ENCODE measurements at places on chromosomes 2 and 18.

- no peak for DNase-seq
Observed at GRCh38 chr2:106581755-106582147, 94.6 kb downstream of the CD8B2 start.

- DNase-seq, result no peak
Observed at GRCh38 chr2:155062250-155062921, 363.9 kb downstream of the KCNJ3 start.

GRCh38 chr2:12506846-12507245 lies 209.9 kb upstream of the TRIB2 start:
- no peak for DNase-seq

DNA sequence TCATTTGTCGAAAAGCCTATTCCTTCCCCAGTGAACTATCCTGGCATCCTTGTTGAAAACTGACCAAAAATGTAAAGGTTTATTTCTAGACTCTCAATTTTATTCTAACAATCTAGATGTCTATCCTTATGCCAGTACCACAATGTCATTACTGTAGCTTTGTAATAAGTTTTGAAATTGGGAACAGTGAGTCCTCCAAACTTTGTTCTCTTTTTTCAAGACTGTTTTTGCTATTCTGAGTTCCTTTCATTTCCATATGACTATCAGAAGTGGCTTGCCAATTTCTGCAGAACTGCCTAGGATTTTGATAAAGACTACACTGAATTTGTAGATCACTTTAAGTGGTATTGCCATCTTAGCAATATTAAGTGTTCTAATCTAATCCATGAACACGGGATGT lies 9.7 kb downstream of the STARD7 start:
- no peak for DNase-seq

- DNase-seq, result no peak
Observed at GRCh38 chr2:167404627-167405284, 516.5 kb downstream of the XIRP2 start.

DNA sequence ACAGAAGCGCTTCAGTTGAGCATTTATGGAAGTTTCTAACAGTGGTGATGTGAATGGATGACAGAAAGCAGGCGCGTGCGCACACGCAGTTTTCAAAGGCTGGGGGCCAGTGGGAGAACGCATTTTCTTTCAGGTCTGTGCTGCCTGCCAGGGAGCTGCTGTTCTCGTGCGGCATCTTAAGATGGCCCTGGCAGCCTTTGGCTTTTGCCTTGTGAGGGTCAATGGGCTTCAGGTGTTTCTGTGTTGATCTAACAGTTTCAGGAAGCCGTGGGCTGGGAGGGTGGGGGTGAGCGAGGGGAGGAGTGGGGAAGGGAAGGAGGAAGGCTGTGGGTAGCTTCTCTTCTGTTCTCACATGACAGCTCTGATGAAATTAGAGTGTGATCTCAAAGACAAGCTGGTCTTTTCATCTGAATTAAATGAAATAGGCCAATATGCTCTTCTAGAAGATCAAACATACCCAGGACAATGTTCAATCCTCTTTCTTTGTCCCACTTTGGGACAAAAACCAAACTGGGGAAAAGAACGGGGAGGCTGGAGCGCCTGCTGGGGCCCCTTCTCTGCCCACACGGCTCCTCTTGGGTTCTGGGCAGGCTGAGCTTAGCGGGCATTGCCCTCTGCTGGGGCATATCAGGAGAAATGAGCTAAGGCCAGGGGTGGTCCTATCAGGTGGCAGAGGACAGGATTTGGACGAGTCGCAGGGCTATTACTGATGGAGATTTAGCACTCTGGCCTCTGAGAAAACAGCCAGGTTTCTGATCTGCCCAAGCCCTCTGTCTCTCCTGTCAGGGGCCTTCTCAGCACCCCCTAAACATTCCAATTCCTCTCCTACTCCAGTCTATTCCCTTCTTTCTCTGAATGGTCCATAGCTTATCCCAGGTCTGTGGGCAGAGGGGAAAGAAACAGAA lies 126.2 kb upstream of the LGALSL start:
- peak; percentile 90 for DNase-seq

- DNase-seq, result no peak
Observed at GRCh38 chr2:217456016-217456415, 546.8 kb downstream of the TNS1 start.

DNA sequence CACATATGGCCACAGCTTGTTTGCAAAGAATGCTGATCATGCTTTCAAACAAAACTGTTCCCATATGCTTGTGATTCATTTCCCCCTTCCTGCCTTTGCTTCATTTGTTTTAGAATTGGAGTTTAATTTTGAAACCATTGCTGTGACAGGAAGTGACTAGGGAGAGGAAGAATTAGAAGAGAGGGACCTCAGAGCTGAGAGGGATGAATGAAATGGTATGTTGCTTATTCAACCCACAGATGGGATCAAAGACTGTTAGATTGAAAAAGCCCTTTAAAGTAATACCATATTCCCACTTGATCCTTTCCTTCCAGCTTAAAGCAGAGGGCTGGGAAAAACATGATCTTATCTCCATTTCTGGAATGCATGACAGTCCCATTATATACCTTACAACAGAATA lies 106.2 kb upstream of the RNF152 start:
- no peak for DNase-seq

DNA sequence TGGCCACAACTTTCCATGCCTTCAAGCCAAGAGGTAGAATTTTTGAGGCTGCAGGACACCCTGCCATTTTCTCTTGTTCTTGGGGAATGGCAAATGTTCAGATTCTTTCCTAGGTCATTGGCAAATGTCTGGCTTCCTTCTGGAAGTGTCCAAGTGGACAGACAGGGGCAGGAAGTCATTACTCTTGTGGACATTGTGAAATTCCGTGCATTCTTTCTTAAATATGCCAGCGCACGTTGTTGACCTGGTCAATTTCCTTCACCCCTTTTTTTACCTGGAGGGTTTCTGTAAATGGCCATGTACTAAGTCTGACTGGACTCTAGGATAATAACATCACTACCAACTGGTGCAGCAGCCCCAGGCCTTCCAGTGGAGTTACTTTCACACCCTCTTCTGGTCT lies 13.9 kb downstream of the ASB18 start:
- DNase-seq, result no peak

- DNase-seq, result no peak
Observed at GRCh38 chr18:48113691-48114090, 183.2 kb upstream of the SMAD2 start.

GRCh38 chr2:85669549-85669948 lies 1.6 kb upstream of the SFTPB start:
- DNase-seq, result no peak

GRCh38 chr2:192828175-192828574 lies 633.4 kb upstream of the TMEFF2 start:
- no peak for DNase-seq

- DNase-seq, result peak; percentile 66
Observed at GRCh38 chr2:102753563-102754159, 8.2 kb upstream of the TMEM182 start.

DNA sequence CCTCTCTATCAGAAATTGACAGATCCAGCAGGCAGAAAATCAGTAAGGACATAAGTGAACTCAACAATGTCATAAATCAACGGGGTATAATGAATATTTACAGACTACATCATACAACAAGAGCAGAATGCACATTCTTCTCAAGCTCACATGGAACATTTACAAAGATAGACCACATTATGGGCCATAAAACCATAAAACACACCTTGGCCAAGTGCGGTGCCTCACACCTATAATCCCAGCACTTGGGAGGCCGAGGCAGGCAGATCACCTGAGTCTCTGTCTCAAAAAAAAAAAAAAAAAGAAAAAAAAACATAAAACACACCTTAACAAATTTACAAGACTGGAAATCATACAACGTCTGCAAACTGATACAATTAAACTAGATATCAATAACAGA lies 36.7 kb downstream of the FBXO15 start:
- no peak for DNase-seq

GRCh38 chr18:10271481-10271880 lies 183.0 kb upstream of the APCDD1 start:
- DNase-seq, result no peak
